Left colon (tissue), 2 donors: ENCODE measurements at places on chromosomes 2 and 18.

DNA sequence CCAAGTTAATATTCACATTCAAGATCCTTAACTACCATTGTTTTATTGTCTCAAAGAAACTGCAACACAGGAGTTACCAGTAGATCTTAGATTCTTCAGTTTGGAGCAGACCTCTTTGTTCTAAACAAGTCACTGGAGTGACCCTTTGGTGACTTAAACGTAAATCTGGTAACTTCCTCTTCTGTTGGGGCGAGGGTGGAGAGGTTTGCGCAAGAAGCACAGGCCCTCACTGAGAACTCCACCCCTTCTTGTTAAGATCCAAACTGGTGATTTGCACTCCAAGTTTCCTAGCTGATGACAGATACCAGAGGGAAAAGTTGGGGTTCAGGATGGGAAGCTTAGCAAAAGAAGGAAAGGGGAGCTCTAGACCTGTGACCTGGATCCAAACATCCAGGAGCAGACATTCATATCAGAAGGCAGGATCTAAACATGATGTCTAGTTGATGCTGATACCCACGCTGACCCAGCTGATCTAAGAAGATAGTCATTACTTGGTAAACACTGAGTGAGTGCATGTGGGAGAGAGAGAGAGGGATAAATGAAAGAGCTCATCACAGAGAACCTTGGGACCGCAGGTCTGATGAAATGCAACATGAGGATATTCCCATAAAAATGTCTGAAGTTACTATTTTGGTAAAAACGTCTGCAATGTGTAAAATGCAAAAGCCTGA is 256.0 kb downstream of the CDH20 start:
- no peak for DNase-seq

GRCh38 chr18:376311-376710 is 108.5 kb upstream of the THOC1 start:
- DNase-seq, result no peak

- DNase-seq, result no peak
Measured at GRCh38 chr18:10370716-10371115, 83.7 kb upstream of the APCDD1 start.

DNA sequence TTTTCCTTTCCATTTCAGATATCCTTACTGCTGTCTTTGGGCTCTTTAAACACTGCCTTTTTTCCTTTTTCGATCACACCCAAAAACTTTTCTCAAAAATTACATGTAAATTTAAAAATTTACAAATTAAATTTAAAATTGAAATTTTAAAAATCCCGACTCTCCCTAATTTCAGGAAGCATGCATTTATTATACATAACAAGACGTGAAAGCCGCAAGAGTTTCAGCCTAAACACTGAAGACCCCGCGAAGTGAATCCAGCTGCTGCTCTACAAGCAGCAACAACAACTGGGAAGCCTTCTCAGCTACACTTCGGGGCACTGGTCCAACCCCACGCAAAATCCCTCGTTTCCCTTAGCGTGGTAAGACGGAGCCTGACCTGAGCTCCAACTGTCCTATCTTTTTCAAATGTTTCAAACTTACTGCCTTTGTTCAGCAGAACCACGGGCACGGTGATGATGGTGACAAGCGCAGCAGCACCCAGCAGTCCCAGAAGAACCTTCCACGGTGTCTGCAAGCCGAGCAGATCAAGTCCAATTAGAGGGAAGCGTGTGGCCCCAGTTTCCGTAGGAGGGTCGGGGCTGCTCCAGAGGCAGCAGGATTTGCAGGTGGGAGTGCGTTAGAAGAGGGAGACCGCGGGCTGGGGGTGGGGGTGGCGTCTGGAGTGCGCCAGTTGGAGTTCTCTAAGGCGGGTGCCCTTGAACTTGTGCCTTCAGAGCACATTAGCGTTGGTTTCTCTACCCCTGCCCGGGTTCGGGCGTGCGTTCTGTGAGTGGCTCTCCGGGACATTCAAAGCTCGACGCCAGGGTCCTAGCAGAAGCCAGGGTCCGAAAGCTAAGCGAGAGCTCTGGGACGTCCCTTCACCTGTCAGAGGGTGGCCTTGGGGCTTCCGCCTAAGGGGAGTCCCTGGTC is 783 bp downstream of the DPP4 start:
- DNase-seq, result no peak

GRCh38 chr2:241216211-241216761 is 27.8 kb downstream of the ANO7 start:
- DNase-seq, result no peak

GRCh38 chr2:108565778-108566375 is 31.6 kb downstream of the LIMS1 start:
- no peak for DNase-seq

GRCh38 chr2:235472443-235472842 is 21.4 kb upstream of the AGAP1 start:
- no peak for DNase-seq

- DNase-seq, result peak; percentile 79
Measured at GRCh38 chr2:9744256-9745004, 98.8 kb upstream of the TAF1B start.

GRCh38 chr2:195382186-195382585 is 274.8 kb upstream of the SLC39A10 start:
- DNase-seq, result peak; percentile 10
